Renal cortex interstitium (tissue), 15 donors: ENCODE measurements at places on chromosomes 5 and 9. TPM values are rescaled to one million over a fixed set of nuclear protein-coding genes. Genes with fewer than 3 reads are reported as not detected.

GCNT4 gene
- 15.6 TPM for polyA plus RNA-seq

GABRG2 gene
- polyA plus RNA-seq = 0.06 TPM

SYNPO gene
- polyA plus RNA-seq = 111 TPM

FBP2 gene
- polyA plus RNA-seq = not detected

DOCK8 gene
- 10.3 TPM for polyA plus RNA-seq
